ENCODE measurements at places on chromosomes 7 and 10.
A peak's percentile ranks its signal among the peaks of the same experiment; 100 is the strongest.

DNA sequence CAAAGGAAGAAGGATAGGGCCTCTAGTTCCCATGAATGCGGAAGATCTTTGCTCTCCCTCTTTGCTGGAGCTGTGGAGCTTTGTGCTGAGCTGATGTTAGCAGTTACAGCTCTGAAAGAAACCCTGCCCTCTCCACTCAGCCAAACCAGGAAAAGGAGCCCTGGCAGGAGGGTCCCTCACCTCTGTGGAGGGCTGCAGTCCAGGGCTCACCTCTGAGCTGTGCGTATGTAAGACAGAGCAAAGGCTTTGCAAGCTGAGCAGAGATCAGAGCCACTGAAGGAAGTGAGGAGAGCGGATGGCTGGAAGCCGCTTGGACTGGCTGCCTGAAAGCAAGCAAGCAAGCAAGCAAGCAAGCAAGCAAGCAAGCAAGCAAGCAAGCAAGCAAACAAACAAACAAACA is 84.7 kb downstream of the RAMP3 start:
- DNase-seq = no peak

DNA sequence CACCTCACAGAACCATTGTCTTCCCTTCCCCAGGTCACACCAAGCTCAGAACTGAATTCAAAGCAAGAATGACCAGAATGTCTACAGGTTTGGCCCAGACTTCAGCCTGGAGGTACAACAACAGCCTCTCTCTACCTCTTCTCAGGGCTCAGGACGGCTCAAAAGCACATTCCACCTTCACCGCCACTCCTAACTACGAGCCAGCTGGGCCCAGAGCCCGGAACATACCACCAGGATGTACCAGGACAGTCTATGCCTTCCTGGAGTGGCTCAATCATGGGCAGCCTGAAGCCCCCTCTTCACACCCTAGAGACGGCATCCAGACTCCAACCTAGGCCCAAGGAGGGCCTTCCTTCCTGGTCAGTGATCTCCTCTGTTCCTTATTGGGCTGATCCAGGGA is 41.6 kb downstream of the ANXA8 start:
- no peak for DNase-seq

DNA sequence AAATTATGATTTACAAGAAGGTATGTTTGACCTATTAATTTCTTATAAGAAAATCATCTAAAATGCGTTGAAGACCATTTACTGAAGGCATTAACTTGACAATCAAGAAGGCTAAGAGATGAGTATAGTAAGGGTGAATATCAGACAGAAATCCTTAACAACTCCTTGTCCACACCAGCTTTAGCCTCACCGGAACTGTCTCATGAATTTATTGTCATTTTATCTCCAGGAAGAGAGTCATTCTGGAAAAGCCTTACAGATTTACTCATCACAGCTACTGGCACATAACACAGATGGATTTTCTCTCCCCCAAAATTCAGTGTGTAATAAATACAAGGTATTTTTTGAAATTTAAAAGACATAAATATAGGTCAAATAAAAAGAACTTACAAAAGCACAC is 129.4 kb upstream of the LSM8 start:
- DNase-seq = no peak

- no peak for DNase-seq
Measured at GRCh38 chr10:87635498-87636312, 24.0 kb upstream of the PAPSS2 start.

GRCh38 chr7:37411444-37412034 is 37.1 kb downstream of the ELMO1 start:
- DNase-seq = peak; percentile 12

DNA sequence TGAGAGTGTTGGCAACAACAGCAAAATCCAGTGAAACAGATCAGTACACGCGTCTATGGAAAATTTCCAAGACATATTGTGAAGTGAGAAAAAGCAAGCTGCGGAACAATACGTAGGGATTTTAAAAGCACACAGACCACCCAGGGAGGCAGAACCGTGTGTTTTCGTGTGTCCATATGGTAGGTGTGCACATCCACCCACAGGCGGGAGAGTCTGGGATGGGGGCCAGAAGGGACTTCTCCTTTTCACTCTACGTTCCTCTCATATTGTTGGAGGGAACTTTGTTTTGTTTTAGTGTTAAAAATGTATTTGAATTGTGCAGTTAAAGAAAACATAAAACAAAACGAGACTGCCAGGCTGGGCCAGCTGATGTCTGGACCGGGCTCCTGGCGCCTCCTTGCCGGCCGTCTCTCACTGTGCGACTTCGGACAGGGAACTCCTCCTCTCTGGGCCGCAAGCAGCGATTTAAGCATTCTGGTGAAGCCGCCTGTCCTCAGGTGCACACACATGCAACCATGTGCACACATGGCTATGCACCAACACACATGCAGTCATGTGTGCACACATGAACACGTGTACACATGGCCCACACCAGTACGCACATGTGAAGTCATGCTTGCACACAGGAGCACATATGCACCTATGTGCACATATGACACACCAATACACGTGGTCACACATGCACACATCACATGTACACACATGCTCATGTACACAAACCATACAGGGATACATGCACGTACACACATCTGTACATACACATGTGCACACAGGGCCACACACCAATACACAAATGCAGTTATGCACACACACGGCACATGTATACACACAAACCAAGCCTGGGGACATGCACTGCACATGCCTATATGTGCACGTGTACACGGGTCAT is 141.1 kb downstream of the ELFN1 start:
- DNase-seq = no peak

DNA sequence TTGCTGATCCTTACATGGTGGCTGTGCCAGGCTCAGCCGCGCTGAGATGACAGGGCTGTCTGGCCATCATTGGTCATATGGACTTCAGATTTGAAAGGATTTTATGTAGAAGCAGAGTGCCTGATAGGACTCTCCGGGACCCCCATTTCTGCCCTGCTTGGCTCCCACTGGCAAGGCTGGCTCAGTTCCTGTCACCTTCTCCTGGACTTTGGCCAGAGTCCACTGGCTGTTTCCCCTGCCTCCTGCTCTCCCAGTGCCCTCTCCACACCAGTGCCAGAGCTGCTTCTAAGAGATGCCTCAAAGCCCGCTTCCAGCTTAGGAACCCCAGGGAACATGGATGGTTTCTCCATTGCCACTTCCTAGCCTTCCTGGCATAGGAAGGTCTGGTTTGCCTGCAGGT is 5.1 kb upstream of the SH2D4B start:
- no peak for DNase-seq

GRCh38 chr7:102813191-102814024 is 64.6 kb downstream of the FAM185A start:
- no peak for DNase-seq

DNA sequence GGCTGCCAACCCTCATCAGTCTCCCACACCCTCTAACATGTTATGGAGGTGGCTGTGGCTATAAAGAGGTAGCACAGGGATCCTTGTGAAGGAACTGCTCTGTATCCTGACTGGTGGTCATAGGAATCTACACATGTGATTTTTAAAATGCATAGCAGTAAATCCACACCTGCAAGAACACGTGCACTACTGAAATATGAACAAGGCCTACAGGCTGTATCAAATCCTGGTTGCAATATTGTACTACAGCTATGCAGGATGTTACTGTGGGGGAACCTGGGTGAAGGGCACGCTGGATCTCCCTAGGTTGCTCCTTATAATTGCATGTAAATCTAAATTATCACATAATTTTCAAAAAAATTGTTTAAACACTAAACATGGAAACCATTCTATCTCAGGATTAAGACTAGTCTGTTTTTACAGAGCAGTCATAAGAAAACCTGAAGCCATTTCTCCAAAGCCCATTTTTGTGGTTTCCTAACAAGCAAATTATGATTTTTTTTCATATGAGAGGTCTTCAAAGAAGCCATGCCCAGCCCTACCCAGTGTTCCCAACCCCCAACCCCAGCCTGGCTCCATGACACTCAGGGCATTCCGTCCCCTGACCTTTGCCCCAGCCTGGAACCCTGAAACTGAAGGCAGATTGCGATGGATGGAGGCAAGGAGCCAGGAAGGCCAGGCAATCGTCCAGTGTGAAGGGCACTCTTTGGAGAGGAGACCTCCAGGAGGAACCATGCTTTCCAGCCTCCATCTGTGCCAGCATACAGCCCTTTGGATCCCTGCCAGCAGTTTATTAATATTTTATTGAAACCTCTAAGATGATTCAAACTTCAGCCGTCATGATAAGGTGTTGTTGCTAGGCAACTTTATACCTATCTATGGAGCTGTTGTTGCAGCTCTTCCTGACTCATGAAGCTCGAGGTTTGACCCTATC is 161.0 kb downstream of the GRID1 start:
- DNase-seq = no peak

GRCh38 chr7:137656227-137656849 is 190.4 kb downstream of the DGKI start:
- DNase-seq = peak; percentile 28

DNA sequence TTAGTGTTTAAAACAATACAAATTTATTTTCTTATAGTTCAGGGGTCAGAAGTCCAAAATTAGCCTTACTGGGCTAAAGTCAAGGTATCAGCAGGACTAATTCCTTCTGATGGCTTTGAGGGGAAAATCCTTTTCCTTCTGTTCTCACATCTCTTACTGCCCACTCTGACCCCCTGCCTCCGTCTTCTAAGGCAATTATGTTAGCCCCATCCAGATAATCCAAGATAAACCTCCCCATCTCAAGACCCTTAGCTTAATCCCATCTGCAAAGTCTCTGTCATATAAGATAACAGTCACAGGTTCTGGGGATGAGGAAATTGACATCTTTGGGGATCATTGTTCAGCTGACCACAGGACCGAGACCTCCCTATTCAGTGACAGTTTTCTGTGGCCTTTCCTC is 22.3 kb downstream of the MACROH2A2 start:
- DNase-seq = no peak

GRCh38 chr10:30493609-30494530 is 59.9 kb downstream of the MAP3K8 start:
- no peak for DNase-seq

Measured in stimulated activated CD4-positive, alpha-beta T cell treated with anti-CD3 and anti-CD28 coated beads, Interleukin-1b, Interleukin-23, amount 100 ng/mL, for 4 hours (primary cell).